ENCODE measurements at places on chromosomes 1 and 21.

GRCh38 chr1:228337031-228337564, 69.5 kb downstream of the TRIM11 start:
- no peak for DNase-seq

DNA sequence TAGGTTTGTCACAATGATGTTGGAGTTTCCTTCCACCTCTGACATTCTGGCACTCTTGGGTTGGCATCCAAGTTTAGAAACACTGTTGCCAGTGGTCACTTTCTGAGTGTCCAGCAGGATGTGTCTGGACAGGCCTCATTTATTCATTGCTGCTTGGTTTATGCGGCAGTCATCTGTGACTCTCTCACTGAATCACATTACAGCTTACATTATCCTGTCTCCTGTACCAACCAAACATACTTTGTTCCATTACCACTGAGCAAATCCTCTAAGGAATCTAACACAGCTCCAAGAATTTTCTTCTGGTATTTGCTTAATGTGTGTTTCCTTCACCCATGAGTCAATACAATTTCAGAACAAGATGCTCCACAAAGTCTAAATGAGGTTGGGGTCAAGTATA, 19.9 kb downstream of the SGIP1 start:
- no peak for DNase-seq

DNA sequence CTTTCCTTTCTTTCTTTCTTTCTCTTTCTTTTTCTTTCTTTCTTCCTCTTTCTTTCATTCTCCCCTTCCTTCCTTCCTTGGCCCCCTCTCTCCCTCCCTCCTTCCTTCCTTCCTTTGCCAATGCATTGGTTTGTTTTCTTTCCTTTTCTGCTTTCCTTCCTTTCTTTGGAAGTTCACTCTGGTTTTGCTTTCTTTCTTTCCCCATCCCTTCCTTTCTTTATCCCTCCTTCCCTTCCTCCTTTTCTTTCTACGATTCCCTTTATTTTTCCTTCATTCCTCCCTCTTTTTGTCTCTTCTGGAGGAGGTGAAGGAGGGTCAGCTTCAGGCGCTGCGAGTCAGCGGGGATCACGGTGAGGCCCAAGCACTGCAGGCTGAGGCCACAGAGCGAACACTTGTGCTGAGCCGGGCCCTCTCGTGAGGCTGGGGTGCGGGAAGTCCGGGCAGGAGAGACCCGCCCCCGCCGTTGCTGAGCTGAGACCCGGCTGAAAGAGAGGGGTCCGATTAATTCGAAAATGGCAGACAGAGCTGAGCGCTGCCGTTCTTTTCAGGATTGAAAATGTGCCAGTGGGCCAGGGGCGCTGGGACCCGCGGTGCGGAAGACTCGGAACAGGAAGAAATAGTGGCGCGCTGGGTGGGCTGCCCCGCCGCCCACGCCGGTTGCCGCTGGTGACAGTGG, 1.5 kb downstream of the SIM2 start:
- no peak for DNase-seq

GRCh38 chr1:185377831-185378230, 60.8 kb upstream of the IVNS1ABP start:
- no peak for DNase-seq

- no peak for DNase-seq
Measured at GRCh38 chr1:198024782-198025181, 107.6 kb downstream of the LHX9 start.
